ENCODE measurements at places on chromosomes 6 and 20.

GRCh38 chr6:169904051-169904922 lies 152.9 kb downstream of the ERMARD start:
- peaks cover 63% of the 10 kb centered on the region for H3K27me3 ChIP-seq
- H3K36me3 ChIP-seq, result no peaks in the 10 kb centered on the region
- no peak overlapping the region for H3K27ac ChIP-seq
- no peak overlapping the region for H3K4me3 ChIP-seq
- DNase-seq, result no peak

- H3K36me3 ChIP-seq, result no peaks in the 10 kb centered on the region
- DNase-seq, result no peak
Observed at GRCh38 chr6:128209771-128210170, 308.9 kb upstream of the THEMIS start.

DNA sequence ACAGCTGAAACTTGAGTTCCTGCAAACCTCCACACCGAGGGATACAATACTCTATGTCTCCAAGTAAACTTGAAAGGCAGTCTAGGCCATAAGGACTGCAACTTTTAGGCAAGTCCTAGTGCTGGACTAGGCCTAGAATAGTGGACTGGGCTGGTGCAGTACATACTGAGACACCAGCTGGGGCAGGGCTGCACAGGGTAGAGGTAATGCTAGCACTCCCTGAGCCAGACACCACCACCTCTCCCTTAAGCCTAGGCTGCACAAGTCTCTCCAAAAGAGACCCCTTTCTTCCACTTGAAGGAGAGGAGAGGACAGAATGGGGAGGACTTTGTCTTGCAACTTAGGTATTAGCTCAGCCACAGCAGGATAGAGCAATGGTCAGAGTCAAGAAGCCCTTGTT lies 65.7 kb upstream of the PTPRK start:
- H3K4me3 ChIP-seq, result no peak overlapping the region
- DNase-seq, result no peak
- H3K36me3 ChIP-seq, result no peaks in the 10 kb centered on the region

DNA sequence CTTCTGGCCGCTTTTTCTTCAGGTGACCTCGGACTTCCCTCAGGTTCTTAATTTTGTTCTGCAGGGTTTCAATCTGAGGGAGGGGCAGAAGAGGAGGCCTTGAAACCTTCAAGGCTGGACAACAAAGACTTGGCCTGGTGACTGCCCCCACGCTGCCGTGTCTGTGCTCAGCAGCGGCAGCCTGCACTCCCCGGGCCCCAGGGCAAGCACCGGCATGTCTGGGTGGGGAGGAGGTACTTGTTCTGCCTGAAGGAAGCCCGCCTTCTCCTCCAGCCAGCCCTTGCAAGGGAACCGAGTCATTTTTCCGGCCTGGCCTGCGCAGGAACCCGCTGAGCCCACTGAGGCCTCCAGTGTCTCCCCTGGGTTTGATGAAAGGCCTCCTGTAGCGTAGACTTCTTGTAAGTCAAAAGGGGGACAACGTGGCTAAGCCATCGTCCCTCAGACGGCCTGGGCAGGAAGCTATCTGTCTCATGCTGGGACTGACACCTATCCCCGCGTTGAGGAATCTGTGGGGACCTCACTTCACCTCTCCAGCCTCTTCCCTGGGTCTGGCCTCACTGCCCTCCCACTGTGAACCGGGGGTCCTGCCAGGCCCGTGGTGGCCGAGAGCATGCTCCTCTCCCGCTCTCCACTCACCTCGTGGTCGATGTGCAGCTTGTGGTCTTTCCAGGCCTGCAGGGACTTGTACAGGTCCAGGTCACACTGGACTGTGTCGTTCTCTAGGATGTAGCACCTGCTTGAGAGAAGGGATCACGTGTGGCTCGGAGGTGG lies 119.9 kb downstream of the SULF2 start:
- H3K27ac ChIP-seq, result no peak overlapping the region
- no peaks in the 10 kb centered on the region for H3K36me3 ChIP-seq

GRCh38 chr20:1894471-1894950 lies 696 bp upstream of the SIRPA start:
- no peak overlapping the region for H3K27ac ChIP-seq
- peaks cover 13% of the 10 kb centered on the region for H3K4me1 ChIP-seq
- H3K36me3 ChIP-seq, result no peaks in the 10 kb centered on the region
- DNase-seq, result peak; percentile 17
- no peak overlapping the region for H3K4me3 ChIP-seq
- peaks cover 8% of the 10 kb centered on the region for H3K27me3 ChIP-seq

DNA sequence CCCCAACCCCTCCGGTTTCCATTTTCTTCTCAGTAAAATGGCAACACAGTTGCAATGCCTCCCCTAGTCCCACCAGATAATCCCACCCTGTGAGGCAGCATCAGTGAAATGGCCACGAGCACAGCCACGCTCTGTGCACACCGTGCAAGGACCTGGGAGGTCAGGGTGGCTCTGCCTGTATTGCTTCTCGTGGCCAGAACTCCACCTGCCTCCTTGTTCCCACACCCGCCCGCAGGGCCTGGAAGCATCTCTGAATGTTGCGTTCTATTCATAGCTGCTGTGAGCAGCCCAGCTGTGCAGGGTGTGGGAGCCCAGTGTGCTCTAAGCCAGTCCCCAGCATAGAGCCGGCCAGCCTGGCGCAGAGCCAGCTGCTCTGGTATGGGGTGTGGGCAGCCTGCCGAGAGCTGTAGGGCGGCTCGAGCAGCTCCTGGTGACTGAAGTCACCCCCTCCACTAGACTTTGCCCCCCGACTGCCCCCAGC lies 161.1 kb downstream of the DLL1 start:
- no peak for DNase-seq
- H3K27me3 ChIP-seq, result peaks cover 8% of the 10 kb centered on the region
- H3K4me3 ChIP-seq, result no peak overlapping the region
- no peaks in the 10 kb centered on the region for H3K4me1 ChIP-seq
- H3K27ac ChIP-seq, result no peak overlapping the region
- no peaks in the 10 kb centered on the region for H3K36me3 ChIP-seq

DNA sequence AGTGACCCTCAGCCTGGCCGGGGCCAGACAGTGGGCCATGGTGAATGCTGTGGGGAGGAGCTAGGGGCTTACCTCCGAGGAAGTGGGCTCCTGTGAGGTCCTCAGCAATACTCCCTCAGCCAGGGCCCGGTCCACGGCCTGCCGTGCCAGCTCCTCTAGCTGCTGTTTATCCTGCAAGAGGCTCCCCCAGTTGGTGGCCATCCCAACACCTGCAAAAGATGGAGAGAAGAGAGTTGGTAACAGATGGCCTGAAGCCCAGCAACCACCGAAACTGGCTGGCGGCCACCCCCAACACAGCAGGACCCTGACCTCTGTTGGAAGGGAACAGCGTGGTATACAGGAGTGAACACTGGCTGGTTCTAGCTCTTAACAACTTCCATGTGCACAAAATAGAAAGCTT lies 4.0 kb downstream of the GSS start:
- peaks cover 56% of the 10 kb centered on the region for H3K36me3 ChIP-seq
- H3K4me3 ChIP-seq, result no peak overlapping the region

DNA sequence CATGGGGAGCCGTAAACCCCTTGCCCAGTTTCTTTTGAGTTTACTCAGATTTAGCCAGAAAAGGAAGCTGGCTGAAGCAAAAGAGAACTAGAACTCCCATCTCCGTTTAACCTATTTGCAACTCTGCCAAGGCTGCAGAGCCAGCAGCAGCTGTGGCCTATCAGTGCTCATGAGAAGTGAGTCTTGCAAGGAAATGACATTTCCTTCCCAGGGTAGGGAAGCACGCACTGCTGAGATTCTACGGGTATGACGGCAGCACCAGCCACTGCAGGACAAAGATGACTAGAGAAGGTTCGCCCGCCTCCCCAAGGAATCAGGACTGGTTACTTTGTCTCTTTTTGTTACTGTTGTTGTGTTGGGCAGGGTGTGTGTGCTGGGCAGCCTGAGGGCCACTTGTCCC lies 47.6 kb downstream of the PPP1R3G start:
- no peak overlapping the region for H3K27ac ChIP-seq
- no peaks in the 10 kb centered on the region for H3K4me1 ChIP-seq
- H3K4me3 ChIP-seq, result no peak overlapping the region
- no peaks in the 10 kb centered on the region for H3K27me3 ChIP-seq
- DNase-seq, result no peak
- no peaks in the 10 kb centered on the region for H3K36me3 ChIP-seq

DNA sequence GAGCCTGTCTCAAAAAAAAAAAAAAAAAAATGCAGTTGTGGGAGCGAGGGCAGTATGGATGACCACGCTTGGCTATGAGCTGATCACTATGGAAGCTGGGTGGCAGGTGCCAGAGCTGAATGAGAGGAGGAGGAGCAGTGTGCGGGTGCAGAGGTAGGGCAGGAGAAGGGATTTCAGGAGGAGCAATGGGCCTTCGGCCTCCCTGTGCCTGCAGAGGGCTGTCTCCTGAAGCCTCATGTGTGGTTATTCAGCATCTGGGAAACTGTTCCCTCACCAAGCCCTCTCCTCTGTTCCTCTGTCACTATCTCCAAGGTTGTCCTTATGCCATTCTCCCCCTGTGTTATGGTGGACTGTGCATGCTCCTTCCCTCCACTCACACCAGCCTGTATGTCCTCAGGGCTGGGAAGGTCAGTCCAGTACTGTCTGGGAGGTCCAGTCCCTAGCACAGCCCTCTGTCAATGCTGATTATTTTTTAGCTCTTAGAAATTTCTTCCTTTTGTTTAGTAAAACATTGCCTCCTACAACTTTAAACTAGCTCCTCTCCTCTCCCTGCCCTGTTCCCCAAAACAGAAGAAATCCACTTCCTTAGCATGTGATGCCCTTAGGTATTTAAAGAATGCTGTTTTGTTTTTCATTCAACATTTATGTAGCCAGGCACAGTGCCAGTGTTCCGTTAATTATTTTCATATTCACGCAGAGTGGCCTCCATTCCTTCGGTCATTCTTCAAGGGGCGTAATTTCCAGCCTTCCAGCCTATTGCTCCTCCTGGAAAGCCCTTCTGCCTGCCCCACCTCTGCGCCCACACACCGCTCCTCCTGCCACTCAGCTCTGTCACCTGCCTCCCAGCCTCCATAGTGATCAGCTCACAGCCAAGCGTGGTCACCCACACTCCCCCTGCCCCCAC lies 48.9 kb downstream of the CNBD2 start:
- no peaks in the 10 kb centered on the region for H3K27me3 ChIP-seq
- H3K36me3 ChIP-seq, result no peaks in the 10 kb centered on the region
- H3K4me1 ChIP-seq, result peaks cover 3% of the 10 kb centered on the region
- H3K4me3 ChIP-seq, result no peak overlapping the region

- no peaks in the 10 kb centered on the region for H3K4me1 ChIP-seq
- no peak overlapping the region for H3K4me3 ChIP-seq
- H3K27me3 ChIP-seq, result no peaks in the 10 kb centered on the region
- H3K36me3 ChIP-seq, result no peaks in the 10 kb centered on the region
- H3K27ac ChIP-seq, result no peak overlapping the region
Observed at GRCh38 chr6:85344996-85345395, 104.9 kb upstream of the NT5E start.

DNA sequence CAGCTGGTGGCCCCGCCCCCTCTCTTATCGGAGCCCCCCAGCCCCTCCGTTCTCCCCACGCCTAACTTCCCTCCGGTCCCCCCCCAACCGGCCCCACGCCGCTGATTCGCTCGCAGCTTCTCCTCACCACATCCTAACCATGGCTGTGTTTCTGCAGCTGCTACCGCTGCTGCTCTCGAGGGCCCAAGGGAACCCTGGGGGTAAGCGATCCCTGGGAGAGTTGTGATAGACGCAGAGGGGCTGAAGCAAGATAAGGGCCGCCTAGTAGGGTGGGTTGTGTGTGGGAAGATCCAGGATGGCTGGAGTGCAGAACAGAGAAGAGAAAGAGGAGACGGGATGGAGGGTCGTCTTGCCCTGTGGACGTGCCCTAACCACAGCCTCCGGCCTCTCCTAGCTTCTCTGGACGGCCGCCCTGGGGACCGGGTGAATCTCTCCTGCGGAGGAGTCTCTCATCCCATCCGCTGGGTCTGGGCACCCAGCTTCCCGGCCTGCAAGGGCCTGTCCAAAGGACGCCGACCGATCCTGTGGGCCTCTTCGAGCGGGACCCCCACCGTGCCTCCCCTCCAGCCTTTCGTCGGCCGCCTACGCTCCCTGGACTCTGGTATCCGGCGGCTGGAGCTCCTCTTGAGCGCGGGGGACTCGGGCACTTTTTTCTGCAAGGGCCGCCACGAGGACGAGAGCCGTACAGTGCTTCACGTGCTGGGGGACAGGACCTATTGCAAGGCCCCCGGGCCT lies at the start of gene MPIG6B:
Gene MPIG6B, plus strand, starts transcription at position 129 of the 735 bp plus-strand sequence. Its CDS starts 11 bp downstream, at position 140.
- peaks cover 23% of the 10 kb centered on the region for H3K36me3 ChIP-seq
- no peaks in the 10 kb centered on the region for H3K27me3 ChIP-seq
- H3K4me1 ChIP-seq, result peaks cover 46% of the 10 kb centered on the region
- DNase-seq, result no peak

- H3K27ac ChIP-seq, result no peak overlapping the region
- H3K4me3 ChIP-seq, result no peak overlapping the region
- no peak for DNase-seq
Observed at GRCh38 chr6:64985726-64986125, 721.3 kb downstream of the EYS start.

DNA sequence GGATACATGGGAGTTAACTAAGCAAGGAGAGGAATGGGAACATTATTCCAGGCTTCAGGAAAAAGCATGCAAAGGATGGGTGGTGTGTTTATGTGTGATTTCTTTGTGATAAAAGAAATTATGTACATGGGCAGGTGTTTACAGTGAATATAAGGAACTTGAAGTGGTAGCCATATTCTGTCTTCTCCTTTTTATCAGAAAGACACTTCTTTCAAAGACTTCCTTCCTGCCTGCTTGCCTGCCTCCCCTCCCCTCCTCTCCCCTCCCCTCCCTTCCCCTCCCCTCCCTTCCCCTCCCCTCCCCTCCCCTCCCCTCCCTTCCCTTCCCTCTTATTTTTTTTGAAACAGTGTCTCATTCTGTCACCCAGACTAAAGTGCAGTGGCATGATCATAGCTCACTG lies 14.4 kb downstream of the CYB5R4 start:
- peaks cover 6% of the 10 kb centered on the region for H3K4me1 ChIP-seq
- peaks cover 9% of the 10 kb centered on the region for H3K36me3 ChIP-seq
- 0 out of 3 replicates have a peak overlapping the region, but pooled peaks have one; percentile 41 for H3K27ac ChIP-seq
- no peaks in the 10 kb centered on the region for H3K27me3 ChIP-seq
- H3K4me3 ChIP-seq, result no peak overlapping the region
- no peak for DNase-seq

- no peaks in the 10 kb centered on the region for H3K27me3 ChIP-seq
- DNase-seq, result peak; percentile 83
- no peak overlapping the region for H3K4me3 ChIP-seq
- H3K36me3 ChIP-seq, result no peaks in the 10 kb centered on the region
Observed at GRCh38 chr6:100257793-100258395, 206.8 kb downstream of the SIM1 start.

DNA sequence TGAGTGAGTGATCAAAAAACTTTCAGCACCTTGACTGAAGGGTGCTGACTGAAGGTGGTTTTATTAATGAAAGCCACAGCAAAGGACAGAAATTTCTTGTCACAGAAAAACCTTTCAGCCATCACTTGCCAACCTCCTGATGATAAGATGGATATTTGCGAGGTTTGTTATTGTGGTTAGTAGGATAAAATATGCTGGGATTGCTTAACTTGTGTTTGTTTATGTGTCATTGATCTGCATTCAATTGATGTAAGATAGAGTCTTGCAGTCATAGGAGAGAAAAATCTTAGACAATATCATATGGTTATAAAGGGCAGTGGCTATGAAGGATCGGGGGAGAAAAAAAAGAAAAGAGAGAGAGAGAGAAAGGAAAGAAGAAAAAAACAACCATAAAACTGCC lies 1.2 kb downstream of the TSBP1 start:
- H3K27me3 ChIP-seq, result peaks cover 7% of the 10 kb centered on the region
- no peaks in the 10 kb centered on the region for H3K4me1 ChIP-seq
- no peak overlapping the region for H3K27ac ChIP-seq
- H3K4me3 ChIP-seq, result no peak overlapping the region
- DNase-seq, result no peak
- no peaks in the 10 kb centered on the region for H3K36me3 ChIP-seq

- H3K27me3 ChIP-seq, result no peaks in the 10 kb centered on the region
- H3K4me1 ChIP-seq, result no peaks in the 10 kb centered on the region
- H3K27ac ChIP-seq, result no peak overlapping the region
- DNase-seq, result no peak
Observed at GRCh38 chr6:117829594-117830319, 77.3 kb upstream of the SLC35F1 start.
